HCT116 (cell line): ENCODE measurements at places on chromosomes 7 and 10.

GRCh38 chr10:15395935-15396334 lies 24.8 kb upstream of the FAM171A1 start:
- no peak for DNase-seq

DNA sequence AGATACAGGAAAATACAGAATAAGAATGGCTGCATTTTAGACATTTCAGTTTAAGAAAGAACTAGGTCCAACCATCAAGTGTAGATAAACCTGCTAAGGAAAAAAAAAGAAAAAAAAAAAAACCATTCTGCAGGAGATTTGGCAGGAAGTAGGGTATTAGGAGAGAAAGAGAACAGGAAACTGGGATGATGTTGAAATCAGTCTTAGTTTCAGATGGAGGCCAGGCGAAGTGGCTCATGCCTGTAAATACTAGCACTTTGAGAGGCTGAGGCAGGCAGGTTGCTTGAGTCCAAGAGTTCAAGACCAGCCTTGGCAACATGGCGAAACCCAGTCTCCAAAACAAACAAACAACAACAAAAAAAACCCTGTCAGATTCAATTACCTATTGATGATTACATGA lies 120.2 kb downstream of the RAB11FIP2 start:
- no peak for DNase-seq

- DNase-seq, result no peak
These were observed 28.3 kb downstream of the FZD9 start for GRCh38 chr7:73461782-73462285.

GRCh38 chr7:103075337-103075918 lies 488 bp downstream of the ARMC10 start:
- no peak for DNase-seq

DNA sequence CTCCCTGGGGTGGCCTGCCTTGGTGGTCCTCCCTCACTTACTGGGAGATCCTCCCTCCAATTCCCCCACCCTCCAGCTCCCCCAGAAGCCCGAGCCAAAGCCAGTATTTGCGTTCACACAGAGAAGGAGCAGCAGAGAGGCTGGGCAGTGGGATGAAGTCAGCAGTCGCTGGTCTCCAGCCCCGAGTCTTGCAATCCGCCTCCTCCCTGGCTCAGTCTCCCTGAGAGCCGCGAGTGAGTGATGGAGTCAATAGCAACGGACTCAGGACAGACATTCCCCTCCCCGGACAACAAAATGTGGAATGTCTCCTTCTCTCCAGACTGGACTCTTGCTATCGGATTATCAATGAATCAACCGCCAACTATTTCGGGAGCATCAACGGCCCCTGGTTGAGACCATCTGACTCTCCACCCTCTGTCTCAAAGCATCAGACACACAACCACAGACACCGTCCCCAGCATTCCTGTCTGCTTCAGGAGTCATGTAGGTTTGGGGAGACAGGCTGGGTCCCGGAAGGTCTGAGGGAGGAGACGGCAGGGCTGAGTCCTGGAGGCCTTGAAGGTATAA lies 178.4 kb downstream of the SH3PXD2A start:
- DNase-seq, result no peak

DNA sequence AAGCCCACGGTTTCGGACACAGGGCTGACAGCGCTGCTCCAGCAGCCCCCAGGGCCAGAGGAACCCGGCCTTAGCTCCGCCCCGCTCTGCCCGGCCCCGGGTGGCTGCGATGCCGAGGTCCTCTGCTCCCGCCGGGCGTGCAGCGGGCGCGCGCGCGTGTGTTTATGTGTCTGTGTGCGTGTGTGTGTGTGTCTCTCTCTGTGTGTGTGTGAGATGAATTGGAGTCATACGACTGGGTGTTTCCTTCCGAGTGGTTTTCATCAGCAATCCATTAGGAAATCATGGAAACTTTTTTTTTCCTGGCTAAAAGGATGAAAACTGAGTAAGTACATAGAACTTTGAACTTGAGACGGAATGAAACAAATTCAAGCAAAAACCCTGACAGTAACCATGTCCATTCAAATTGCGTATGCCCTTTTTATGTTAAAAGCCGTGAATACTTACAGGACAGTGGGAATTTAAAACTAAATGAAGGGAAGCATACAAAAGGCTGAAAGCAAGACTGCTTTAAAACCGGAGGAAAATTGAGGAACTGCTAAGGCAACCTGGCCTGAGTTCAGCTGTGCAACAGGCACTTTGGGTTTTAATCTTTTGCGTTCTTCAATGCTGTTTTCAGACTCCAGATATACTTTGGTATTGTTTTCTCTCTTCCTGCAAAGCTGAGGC lies at the start of gene CPED1:
CPED1 (plus strand) TSS at position 121 of the 666 bp plus-strand sequence. CDS start 911 bp downstream, outside the sequence.
- DNase-seq, result no peak

- no peak for DNase-seq
These were observed 19.4 kb upstream of the FHIP2A start for GRCh38 chr10:114802177-114802576.

GRCh38 chr10:112373912-112374338 lies at the start of gene ACSL5:
Gene ACSL5 (plus strand): TSS chr10:112374116. CDS start chr10:112394947, 20,831 bp downstream.
- no peak for DNase-seq

GRCh38 chr7:7433811-7434210 lies 101.9 kb downstream of the COL28A1 start:
- no peak for DNase-seq

- DNase-seq, result no peak
These were observed 37.7 kb upstream of the ITPRID1 start for GRCh38 chr7:31476073-31476745.

DNA sequence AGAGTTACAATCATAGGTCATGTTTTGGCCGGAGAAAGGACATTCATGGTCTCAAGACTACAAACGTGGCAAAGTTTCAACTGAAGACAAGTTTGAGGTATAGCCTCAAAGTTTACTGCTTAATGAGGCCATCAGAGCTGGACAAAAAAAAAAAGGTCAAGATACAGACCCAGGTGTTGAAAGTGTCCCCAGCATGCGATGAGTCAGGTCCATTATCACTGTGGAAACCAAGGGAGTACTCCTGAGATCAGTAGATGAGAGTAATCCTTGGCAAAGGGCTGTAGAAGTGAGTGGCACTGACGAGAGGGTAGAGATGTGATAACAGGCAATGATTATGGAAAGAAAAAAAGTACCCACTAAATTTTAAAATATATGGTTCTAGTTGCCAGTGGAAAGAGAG lies 80.1 kb upstream of the LRRN3 start:
- no peak for DNase-seq

DNA sequence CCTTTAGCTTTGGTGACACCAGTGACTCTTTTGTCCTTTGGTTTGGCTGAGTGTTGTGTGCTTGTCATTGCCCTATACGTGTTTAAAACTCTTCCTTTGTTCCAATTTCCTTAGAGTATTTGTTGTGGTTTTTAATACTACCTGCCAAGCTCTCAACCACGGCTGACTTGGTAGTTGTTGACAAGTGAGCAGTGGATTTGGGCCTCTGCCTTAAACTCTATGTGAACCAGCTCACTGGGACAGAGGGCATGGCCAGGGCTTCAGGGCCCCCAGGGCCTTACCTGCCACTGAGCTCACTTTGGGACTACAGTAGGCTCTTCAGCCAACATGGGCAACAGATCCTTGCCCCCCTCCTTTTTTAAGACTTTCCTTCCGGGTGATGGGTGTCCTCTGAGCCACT lies 9.6 kb upstream of the DMBT1 start:
- no peak for DNase-seq

DNA sequence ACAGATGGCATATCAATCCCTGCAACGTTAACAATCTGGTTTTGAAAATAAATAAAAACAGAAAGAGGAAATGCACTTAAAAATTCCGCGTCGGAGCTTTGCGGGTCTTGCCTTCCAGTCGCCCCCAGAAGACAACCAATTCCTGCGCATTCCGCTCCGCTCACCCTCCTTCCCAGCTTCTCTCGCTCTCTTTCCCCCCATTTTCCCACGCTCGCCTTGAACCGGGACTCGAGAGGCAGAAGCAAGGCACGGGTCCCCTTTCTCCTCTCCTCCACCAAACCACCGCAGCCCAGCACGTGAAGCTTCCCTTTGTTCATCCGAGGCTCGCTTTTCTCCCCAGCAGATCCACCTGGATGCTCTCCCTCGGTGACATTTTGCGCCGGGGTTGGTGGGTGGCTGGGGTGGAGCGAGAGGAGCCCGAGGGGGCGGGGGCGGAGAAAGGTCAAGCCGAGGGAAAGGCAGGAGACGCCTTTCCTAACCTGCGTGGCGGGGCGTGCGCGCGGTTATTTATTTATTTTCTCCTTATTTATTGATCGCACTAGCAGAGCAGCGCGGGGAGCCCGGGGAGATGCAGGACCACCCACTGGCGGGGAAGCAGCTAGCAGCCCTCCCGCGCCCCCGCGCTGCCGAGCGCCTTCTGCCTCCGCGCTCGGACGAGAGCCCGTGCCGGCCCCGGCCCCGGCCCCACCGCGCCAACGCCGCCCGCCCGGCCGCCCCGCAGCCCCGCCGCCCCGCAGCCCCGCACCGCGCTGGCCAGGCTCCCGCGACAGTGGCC lies at the start of gene KCND2:
KCND2 (plus strand) TSS at position 475 of the 775 bp plus-strand sequence.
- DNase-seq, result no peak

DNA sequence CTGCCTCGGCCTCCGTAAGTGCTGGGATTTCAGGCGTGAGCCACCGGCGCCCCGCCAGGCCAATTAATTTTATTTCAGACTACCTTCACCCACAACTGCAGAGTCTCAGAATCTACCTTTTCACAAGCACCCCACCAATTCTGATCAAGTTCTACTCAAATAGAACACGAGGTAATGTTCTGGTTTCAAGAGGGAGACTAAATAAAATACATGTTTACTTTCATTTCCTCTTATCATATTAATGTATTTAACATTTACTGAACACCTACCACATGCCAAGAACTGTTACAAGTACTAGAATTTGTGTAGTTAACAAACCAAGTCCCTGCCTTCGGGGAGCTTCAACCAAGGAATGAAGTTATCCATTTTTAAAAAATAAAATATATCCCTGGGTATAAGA lies 25.5 kb upstream of the RGS10 start:
- DNase-seq, result no peak

DNA sequence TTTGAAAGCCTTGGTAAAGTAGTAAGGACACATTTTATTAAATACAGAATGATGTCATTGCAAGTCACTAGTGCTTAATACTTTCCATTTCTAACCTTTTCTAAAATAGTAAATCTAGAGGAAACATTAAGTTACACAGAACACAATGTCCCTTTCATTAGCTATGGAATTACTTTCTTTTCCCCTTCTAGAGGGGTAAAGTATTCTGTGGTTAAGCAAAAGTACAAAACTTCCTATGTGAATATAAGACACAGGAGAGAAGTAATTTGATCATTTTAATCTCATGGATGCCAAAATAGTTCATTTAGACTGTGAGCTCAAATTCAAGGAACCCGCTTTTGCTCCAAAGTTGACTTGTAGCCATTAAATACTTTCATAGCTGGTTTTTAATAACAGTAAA lies 49.8 kb downstream of the SEMA3E start:
- DNase-seq, result no peak

DNA sequence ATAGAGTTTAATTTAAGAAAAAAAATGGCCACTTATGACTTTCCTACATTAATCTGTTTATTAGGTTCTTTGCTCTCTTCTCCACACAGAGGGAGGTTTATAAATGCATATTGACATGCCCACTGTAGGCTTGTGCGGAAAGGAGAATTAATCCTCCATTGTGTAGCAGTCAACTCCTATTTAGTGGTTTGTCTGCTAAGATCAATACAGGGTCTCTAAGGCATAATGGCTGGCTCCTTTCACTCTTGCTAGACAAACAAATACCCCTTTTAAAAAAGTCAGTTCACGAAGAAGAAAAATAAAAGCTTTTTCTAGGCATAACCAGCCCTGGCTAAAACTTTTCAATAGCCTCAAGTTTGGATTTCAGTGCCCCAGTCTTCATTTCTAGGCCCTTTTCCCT lies 141.6 kb downstream of the TSPAN12 start:
- DNase-seq, result no peak

DNA sequence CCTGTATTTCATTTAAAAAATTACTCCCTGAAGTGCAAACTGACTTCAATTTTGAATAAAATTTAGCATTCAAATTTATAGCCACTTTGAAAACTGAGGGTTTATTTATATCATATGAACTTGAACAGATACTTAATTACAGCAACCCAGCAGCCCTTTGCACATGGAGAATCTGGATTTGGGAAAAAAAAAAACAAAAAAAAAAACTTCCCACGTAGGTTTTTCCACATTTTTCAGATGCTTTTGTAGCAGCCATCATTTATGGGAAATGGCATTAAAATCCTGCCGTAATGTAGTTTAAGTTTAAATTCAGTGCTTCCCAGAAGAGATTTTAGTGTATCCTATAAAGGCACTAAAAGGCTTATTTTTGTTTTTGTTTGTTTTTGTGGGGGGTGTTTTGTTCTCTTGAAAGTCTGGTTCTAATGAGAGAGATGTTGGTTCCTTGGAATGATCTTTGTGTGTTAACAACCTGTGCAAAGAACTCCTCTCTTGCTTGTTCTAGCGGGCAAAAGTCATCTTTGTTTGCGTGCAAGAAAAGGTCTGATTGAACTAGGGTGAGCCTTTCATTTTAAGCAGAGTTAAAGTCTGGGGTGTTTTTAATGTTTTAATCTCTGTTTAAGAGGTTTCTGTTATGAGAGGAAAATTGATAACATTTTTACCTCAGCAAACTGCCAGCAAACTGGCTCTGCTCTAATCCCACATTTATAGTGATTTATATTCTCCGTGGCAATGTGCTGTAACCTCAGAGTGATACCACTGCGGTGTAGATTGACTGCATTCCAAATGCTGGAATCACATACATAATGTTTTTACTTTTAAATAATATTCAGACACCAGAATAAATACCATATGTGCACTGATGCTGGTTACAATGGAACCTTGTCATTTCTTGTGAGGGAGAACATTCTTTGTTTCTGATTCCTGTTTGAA lies 105.5 kb downstream of the WNT2 start:
- DNase-seq, result no peak

- no peak for DNase-seq
These were observed 580.3 kb upstream of the NRP1 start for GRCh38 chr10:33914746-33915145.

- no peak for DNase-seq
These were observed 2.6 kb upstream of the DLX6 start for GRCh38 chr7:97002555-97003261.

DNA sequence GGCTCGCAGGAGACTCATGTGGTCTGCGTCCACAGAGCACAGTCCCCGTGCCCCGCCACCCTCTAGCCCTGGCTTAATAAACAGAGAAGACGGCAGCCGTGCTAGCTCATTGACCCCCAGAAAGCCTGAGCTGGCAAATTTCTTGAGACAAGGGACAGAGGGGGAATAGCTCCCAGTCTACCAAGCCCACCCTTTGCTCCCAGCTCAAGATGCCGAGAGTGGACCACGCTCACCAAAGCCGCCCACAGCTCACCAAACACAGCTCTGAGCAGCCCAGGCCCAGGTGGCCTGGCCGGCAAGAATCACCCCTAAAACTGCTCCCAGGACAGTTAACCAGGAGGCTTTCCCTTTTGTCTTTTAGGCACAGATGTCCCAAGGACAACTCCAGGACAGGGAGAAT lies 5.4 kb downstream of the PDGFA start:
- DNase-seq, result no peak
